ENCODE measurements at places on chromosomes 3 and 15.

- no peak for DNase-seq
Measured at GRCh38 chr3:37310666-37311050, 136.3 kb upstream of the LRRFIP2 start.

DNA sequence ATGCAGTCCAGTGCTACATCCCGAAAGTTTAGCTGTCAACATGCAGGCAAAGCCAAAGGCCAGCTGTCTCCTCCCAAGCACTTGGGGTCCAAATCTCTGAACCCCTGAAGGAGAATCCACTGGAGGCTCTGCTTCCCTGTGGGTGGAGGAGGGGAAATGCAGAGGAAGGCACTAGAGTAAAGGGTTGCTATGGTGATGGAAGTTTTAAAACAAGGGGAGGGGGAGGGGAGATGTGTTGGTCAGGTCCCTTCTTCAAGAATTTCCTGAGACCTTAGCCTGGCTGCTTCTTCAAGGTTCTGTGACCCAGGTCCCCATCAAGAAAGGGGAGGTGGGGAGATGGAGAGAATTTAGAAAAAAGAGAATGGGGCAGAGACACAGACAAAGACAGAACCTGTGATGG is 2.3 kb downstream of the CAMKV start:
- no peak for DNase-seq

DNA sequence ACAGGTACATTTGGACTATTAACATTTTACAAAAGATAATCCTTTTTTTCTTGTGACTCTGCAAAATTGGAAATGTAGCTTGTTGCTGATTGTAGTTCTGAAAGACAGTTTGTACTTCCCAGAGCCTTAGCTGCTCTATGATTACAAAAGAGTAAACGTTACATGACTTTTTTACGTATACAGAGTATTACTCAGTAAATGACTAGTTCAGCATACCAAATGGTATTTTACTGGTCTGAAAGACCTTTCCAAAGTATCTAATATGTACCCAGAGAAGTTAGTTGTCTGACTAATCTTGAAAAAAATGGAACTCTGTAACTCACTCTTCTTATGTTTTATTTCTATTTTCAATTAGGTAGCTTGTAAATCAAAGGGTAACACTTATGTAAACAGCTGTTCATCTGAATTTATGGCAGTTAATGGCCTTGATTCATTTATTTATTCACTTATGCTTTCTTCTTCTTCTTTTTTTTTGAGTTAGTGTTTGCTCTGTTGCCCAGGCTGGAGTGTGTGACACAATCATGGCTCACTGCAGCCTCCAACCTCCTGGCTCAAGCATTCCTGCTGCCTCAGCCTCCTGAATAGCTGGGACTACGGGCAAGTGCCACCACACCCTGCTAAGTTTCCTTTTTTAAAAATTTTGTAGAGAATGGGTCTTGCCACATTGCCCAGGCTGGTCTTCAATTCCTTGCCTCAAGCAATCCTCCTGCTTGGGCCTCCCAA is 151.7 kb downstream of the C3orf38 start:
- no peak for DNase-seq

GRCh38 chr3:195806916-195807231 is 4.9 kb downstream of the MUC4 start:
- no peak for DNase-seq

- DNase-seq: no peak
Measured at GRCh38 chr3:111741181-111741580, 117.9 kb upstream of the PHLDB2 start.

DNA sequence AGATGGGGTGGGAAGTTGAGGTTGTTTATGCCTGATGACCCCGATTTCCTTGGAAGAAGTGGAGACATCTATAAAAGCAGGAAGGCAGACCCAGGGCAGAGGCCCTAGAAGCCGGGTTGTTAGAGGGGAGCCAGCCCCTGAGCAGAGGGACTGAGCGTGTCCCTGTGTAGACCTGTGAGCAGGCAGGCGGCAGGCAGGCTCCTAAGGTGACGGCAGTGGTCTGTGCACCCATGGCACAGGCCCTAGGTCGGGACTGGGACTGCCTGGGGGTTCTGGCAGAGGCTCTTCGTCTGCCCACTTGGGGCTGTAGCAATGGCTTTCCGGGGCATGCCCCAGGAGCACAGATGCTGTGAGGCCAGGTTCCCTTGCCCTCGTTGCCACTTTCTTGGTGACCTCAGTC is 9.9 kb downstream of the SEMA4B start:
- no peak for DNase-seq

DNA sequence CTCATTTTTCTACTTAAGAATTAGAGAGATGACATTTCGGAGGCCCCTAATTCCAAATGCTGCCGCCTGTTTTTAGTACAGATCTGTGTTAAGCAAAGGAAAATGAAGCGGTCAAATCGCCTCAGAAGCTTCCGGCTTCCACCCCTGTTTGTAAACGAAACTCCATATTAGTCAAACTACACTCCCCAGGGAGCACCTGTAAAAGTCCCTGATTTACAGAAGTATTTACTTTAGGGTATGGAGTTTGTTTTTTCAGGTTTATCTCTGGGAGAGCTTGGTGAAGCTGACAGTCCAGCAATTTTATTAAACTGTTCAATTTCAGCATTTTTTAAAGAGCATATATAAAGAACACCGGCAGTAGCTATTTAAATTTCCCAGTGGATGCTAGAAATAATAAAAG is 319.8 kb downstream of the FHIT start:
- no peak for DNase-seq

GRCh38 chr3:17044855-17045254 is 160.1 kb downstream of the PLCL2 start:
- DNase-seq: no peak

DNA sequence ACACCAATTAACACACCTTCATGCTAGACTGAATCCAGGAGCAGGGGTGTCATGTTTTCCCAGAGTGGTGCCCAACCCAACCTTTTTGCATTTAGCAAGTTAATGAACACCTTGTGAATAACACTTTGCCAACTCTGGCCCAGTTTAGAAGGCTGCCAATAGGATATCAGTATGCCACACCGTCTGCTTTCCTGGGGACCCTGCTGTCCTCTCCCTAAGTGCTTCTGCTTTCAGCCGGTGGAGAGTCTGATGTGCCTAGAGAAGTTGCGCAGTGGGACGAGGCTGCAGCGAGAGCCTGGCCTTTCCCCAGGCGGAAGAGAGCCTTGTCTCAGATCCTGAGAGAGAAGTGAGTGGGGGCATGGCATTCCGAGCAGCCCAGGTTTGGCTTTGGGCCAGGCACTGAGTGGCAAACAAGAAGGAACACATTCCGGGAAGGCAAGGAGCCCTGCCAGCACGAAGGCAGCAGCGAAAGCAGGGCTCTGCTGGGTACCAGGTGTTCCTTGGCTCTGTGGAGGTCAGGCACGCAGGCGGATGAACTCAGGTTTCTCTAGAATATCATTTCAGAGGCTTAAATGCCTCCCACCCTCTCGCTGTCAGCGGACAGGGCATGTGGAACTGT is 36.9 kb downstream of the SENP8 start:
- DNase-seq: no peak

DNA sequence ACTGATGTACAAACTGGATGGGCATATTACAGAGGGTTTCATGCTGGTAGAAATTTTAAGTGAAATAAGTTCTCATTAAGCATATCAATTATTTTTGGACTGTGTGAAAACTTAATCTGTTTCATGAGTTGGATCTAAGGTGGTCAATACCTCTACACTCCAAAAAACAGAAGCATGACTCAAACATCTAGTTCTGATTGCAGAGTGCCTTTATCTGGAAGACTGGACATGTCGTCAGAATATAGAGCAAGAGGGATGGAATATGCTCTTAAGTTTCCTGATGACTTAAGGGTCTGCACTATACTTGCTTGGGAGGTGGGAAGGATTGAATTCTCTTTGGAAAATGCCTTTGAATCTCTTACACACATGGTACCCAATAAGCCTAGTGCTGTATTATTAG is 138.3 kb downstream of the LPP start:
- no peak for DNase-seq

DNA sequence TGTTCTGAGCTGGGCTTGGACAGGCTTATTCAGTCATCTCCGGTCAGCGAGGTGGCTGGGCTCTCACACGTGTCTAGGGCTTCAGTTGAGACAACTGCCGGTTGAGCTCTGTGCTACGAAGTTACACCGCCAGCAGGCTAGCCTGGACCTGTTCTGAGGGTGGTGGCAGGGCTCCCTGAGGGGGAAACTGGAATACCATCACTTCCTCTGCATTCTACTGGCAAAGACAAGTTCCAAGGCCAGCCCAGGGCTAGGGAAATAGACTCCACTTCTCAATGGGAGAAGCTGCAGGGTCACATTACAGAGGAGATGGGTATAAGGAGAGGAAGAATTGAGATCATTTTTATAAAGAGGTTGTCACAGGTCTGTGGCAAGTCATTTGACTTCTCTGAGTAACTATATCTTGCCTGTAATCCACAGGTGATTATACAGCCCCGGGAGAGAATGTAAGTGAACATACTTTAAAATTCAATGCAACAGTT is 106.8 kb upstream of the IL12A start:
- no peak for DNase-seq

DNA sequence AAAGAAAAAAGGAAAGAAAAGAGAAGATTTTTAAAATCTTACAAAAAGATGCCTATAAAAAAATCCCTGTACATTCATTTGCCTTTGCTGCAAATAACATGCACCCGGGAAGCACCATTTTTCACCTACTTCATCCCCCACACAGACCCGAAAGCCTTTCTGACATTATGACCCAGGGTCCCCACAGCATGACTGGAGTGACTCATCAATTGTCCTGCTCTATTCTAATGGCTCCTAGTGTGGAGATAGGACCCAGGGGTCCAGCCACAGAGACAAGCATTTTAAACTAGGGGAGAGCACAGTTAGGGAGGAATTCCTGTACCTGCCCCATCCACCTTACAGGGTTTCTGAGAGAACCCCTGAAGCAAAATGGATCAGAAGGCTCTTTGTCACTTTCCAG is 14.7 kb upstream of the PXYLP1 start:
- DNase-seq: no peak

- no peak for DNase-seq
Measured at GRCh38 chr3:149806171-149806778, 6.7 kb upstream of the RNF13 start.

DNA sequence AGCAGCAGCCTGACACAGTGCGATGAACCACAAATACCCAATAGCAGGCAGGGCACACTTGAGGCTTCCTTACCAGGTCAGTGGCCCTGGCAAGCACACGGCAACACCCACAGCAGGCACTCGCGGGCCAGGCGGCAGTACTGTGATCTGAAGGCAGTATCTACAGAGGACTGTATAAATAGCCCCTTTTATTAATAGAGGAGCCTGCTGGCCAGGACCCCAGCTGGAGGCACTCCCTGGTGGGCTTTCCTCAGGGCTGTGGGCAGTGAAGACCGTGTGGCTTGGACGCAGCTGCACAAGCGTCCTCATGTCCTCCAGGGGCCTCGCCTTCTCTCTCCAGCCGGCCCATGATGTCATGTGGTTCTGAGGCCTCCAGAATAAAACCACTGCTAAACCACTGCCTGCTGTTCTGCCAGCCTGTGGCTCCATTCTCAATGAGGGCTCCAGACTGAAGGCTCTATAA is 44.1 kb downstream of the LRIG1 start:
- DNase-seq: no peak

- DNase-seq: no peak
Measured at GRCh38 chr3:55446850-55447249, 40.3 kb downstream of the WNT5A start.

DNA sequence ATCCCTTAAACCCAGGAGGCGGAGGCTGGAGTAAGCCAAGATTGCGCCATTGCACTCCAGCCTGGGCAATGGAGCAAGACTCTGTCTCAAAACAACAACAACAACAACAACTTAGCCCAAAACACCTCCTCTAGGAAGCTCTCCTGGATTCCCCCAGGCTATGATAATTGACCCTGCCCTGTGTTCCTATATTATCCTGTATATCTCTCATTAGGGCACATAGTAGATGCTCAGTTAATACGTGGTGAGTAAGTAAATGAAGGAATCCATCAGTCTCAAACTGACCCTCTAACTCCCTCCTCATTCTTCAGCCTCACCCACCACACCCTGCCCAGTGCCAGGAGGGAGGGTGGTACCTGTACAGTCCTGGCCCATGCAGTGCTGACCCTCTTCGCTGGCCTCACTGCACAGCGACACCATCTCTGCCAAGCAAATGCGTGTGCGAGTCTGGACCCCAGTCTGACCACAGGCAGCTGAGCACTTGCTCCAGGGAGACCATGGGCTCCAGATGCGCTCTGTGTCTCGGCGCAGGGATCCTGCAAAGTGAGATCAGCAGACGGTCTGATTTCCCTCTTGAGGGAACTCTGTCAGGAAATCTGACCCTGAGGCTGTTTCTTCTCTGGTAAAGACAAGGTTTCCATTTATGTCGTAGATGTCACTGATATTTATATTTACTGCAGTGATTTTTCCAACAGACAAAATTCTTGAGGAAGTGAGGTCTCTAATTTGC is 6.2 kb downstream of the CILP start:
- DNase-seq: no peak

DNA sequence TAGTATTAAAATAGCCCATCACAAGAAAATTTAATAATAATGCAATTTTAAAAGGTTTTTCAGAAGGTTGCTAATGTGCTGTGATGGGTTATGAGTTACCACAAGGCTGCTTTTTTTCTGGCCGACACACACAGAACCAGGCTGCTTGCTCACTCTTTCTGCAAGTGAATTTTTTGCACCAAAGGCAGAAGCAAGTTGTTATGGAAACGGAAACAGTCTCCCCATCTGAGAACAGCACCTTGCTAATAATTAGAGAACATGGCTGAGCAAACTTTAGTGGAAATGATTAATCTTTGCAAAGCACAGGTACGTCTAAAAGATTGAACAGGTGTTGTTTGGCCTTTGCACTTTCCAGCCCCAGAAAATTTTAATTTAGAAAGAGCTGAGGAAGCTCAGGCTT is 51.0 kb downstream of the CACNA2D3 start:
- DNase-seq: no peak

DNA sequence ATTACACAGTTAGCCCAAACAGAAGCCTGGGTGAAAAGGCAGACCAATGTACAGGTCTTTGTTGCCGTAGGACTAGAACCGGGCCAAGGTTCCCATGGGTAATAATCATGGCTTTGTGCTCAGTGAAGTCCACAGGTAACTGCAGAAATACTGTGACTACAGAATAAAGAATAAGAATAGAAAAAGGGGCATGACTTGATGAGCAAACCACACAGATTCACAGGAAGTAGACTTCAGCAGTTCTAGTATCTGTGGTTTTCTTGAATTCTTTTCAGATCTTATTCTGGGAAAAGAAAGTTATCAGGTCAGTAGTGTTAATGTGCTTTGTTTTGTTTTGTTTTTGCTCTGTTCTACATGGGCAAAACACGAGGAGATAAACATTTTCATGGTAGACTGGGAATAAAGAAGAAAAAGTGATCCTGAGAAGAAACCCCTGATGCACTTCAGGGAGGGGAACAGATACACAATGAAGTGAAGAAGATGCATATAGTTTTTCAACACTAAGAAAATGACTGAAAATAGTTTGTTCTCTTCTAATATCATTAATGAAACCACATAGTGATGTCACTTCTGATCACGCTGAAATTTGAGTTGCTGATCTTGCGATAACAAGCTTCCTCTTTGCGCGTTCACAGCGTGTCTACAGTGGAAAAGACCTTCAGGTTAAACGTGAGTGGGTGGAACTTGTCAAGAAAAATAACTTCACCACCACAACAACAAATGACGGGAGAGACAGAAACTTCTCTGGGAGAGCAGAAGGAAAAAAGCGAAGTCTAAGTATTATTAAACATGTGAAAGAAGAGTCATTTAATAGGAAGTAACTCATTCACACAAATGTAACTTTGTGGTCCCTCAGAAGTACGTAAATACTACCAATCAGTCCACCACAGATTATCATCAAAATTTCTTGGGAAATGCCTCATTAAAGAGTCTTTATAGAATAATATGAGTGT is 315.8 kb upstream of the SATB1 start:
- peak; percentile 15 for DNase-seq
